ENCODE measurements at places on chromosomes 1 and 21. TPM values are rescaled to one million over a fixed set of nuclear protein-coding genes. Genes with fewer than 3 reads are reported as not detected.

DNA sequence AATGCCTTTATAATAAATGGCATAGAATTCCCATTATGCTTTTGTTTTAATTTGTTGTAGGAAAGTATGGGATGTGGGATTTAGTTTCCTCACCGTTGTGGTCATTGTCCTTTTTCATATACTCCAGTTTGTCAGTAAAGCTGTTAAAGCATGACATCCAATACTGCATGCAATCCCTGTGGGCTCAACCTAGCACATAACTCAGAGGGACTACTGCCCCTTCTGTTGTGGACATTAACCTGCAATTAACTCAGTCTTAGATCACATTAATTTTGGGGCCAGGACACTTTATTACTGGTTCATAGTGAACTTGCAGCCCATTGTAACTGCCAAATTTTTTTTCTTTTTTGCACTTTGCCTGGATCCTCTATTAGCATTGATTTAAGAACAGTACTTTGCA is 112.5 kb downstream of the DNM3 start:
- no peak for DNase-seq

DNA sequence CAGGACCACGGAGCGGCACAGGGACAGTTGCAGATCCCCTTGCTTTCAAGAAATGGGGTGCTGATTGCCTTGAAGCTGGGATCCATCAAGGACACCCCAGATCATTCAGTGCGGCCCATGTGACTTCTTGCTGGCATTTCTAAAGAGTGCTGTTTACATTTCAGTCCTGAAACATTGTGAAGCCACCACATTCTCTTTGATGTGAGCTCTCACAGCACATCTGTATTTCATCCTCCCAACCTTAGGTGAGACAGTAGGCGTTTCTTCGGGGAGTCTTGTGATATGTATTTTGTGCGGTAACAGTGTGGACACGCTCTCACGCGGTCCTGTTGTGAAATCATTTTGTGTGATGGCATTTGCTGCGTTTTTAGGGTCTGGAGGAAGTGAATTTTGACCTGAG is 57.2 kb downstream of the CACHD1 start:
- no peak for DNase-seq

DNA sequence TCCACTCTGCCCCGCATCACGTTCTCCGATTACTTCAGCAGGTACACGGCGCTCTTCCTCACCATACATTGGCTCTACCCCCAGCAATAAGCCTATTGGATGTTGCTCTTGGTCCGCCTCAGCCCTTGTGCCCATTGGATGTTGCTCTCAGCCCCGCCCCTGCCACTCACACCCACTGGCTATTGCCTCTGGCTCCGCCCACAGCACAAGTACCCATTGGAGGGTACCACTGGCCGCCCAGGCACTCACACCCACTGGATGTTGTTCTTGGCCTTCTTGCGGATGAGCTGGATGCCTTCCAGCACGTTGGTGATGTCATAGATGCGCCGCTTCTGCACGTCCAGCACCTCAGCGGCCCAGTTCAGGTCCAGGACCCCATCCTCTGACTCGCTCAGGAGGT is 9.4 kb downstream of the E2F2 start:
- DNase-seq, result peak; percentile 96

DNA sequence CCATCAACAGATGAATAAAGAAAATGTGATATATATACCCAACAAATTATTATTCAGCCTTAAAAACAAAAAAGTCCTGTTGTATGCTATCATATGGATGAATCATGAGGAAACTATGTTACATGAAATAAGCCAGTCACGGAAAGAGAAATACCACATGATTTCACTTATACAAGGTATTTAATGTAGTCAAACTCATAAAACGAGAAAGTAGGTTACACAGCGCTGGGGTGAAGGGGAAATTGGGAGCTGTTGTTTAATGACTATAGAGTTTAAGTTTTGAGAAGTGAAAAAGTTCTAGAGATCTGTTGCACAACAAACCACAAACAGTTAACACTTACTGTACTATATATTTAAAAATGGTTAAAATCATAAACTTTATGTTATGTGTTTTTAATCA is 58.5 kb downstream of the SLC25A24 start:
- DNase-seq, result no peak

GRCh38 chr1:201881617-201882016 is 7.1 kb upstream of the SHISA4 start:
- DNase-seq, result no peak

DNA sequence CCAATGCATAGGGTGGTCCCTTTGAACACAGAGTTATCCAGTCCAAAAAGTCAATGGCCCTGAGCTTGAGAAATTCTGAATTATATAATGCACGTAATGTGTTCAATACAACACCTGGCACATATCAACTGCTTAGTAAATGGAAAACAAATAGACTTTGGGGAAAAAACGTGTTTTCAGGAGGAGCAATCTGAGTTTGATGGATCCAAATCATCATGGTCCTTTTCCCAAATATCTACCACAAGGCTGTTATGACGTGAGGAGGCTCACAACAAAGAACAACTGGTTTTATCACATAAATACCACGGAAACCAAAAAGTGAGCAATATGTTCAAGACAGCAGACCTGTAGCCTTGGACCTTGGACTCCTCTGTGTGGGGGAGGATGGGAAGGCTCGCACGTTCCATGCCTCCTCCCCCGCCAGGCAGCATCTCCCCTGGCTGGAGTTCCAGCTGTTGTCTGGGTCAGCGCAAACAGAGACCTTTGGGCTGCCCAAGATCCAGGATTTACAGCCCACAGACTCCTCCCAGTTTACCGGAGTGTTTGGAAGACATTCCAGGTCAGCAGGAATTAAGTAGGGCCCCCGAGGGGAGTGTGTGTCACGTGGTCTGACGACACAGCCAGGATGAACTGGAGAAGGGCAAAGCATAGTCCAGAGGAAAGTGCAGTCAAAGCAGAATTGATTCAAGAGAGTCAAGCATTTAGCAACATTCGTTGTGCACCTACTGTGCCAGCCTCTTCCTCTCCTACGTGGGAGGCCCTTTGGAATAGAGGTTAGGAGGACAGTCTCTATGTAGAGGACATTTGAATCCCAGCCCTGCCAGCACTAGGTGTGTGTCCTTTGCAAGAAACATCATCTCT is 32.2 kb upstream of the MED18 start:
- DNase-seq, result peak; percentile 77

DNA sequence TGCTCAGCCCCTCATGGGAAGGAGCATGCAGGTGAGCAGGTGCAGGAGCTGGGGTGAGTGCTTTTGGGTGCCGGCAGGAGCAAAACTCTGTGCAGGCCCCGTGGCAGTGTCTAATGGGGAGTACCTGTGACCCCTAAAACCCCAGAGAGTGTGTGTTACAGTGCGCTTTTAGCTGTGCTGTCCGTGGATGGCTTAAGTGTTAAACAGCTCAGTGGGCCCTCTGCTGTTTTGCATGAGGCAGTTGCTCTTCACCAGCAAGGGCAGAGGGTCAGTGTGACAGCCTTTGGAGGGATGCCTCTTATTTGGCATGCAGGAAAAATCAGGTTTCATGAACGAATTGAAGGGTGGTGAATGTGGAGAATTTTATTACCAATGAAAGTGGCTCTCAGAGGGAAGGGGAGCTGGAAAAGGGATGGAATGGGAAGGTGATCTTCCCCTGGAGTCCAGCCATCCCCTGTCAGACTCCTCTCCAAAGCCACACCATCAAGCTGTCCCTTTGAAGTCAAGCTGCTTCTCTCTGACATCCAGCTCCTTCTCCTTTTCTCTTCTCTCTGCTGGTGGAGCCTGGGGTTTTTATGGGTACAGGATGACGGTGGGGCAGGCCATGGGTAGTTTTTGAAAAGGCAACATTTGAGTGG is 17.0 kb upstream of the ALG14 start:
- DNase-seq, result no peak

DNA sequence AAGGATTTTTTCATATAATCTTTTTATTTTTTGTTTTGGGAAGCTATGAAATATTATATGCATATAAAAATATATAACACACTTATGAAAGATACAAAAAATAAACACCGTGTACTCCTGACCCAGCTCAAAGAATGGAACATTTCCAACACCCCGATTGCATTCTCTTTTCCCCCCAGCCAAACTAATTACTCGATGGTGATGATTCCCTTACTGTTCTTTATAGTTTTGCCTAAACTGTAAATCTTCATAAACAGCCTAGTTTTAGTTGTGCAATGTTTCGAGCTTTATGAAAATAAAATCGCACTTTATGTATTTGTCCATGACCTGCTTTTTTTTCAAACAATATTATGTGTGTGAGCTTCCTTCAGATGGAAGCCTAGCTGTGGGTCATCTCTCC is 352.0 kb upstream of the KAZN start:
- no peak for DNase-seq

DNA sequence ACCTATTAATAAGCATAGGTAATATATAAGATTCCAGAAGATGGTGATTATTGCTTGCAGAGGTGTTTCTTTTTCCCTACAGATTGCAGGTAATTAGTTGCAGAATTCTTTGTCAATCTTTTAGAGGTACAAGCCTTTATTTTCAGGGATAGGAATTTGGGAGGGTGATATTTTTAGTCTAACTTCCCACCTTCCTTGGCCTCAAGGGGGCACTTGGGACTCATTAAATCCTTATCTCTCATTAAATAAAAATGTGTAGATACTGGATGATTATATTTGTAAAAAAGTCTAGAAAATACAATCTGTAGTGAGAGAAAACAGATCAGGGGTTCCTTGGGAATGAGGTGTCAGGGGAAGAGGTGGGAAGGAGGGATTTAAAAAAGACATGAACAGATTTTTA is 179.2 kb downstream of the PATJ start:
- no peak for DNase-seq

DNA sequence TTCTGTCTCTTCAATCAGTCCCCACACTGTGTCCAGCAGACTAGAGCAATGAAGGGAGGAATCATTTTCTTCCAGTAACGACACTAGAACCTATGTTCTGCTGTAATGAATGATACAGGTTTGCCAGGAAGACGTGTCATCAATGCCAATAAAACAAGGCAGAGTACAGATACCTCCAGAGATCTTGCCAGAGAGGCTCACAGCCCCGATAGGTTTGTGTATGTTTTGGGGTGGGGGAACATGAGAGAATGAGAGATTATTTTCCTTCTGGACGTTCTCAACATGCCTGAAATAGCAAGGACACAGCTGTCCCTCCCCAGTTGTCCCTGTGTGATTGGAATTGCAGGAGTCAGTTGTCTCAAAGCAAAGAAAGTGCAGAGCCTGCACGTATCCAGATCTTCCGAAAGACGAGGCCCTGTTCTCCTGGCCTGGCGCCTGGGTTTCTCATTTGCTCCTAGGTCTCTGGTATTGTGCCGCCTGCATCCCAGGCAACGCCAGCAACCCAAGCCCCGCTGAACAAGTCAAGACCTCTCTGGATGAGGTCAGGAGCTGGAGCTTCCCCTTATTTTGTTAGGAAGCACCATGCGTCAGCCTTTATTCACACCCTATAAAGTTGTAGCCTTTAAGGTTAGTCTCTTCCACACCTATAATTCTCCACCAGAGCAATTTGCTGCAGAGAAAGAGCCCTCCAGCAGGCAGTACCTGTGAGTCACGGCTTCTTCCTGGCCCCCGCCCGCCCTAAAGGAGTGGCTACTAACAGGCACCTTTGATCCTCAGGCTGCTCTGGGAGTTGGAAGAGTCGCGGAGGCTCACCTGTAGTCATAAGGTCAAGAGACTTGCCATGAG is 130.5 kb downstream of the TOMM20 start:
- peak; percentile 85 for DNase-seq

DNA sequence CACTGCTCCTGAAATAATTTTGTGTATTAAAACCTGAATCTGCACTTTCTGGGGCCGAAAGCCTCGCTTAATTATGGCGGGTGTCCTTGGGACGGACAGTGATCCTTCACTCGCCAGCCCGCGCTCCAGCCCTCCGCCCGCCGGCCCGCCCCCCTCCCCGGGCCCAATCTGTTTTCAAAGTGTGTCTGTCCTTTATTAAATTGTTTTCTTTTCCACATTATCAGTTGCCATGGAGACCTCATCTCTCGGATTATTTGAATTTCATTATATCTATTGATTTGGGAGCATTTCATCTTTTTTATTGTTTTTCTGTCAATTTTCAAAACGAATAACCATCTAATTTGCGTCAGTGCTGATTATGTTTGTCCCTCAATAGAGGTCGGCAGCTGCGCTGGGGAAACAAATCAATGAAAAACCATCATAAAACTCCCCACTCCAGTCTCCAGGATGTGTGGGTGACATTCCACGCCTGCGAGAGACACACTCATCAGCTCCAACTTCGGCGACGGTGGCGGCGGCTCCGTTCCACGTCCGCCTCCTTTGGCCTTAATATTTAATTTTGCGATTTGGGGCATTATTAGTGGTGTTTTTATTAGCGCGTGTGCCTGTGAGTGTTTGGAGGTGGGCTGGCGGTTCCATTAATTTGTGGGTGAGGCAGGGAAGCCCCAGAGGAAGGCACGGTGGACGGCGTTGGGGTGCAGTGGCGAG is 123.9 kb downstream of the CASZ1 start:
- DNase-seq, result no peak

DNA sequence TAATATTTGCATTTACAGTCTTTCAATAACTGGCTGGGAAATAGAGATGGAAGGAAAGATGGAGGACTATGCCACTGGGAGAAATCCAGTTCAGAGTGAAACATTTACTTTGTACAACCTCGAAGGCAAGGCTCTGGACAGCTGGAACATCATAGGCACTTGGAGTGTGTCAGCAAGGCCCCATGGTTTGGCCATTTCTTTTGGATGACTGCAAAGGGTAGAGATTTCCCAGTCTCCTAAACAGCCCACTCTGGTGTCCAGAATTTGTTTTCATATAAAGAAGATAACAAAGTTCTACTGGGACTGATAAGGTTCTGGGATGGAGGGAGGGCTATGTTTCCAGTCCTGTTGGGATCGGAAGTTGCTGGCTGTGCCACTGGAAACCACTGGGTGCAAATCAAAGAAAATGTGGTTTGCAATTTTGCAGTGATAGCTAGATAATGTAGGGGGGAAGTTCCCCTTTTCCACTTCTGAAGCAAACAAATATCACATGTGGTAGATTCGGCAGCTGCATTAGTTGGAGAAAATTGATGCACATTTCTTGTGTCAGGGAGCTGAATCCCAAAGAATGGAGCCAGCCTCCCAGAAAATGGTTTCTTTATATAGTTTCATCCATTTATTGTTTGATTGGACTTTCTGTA is 16.2 kb downstream of the KCND3 start:
- DNase-seq, result no peak

DNA sequence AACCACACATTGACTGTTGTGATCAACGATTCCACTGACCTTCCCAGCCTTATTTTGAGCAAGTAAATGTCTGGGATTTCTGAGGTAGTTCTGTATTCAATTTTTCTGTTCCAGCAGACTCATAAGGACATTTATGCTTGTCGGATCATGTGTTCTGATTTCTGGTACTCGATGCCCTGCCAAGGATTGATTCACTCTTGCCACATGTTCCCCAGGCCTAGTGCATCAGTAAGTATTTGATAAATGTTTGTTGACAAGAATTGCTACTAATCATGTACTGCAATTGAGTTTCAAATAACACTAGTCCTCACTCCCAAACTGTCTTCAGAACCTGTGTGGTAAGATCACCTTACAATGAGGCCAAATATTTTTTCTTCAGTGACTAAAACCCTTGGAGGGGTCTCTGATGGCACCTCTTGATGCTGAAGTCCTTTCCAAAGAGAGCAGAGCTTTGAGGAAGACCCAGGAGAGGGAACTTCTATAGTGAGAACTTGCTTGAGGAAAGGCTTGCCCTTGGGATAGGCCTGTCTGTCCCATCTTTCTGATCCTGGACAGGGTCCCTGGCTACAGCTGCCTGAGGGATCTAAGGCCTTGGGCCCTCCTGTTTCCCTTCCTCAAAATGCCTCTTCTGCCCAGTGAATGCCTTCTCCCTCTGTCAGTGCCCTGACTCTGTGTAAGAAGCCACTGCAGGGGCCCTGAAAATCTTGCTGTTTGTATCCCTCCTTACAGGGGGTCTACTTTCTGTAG is 115.8 kb upstream of the FAM78B start:
- DNase-seq, result no peak

Gene AGT
- not detected for total RNA-seq

Gene MPC2
- 267 TPM for total RNA-seq

Gene EDN2
- total RNA-seq, result 8.9 TPM

Gene ARMH1
- not detected for total RNA-seq
